ENCODE measurements at places on chromosomes 1 and 21.

GRCh38 chr1:184574588-184574987 is 180.1 kb downstream of the EDEM3 start:
- no peak for DNase-seq

GRCh38 chr1:212353181-212353580 is 61.5 kb downstream of the PACC1 start:
- DNase-seq, result no peak

DNA sequence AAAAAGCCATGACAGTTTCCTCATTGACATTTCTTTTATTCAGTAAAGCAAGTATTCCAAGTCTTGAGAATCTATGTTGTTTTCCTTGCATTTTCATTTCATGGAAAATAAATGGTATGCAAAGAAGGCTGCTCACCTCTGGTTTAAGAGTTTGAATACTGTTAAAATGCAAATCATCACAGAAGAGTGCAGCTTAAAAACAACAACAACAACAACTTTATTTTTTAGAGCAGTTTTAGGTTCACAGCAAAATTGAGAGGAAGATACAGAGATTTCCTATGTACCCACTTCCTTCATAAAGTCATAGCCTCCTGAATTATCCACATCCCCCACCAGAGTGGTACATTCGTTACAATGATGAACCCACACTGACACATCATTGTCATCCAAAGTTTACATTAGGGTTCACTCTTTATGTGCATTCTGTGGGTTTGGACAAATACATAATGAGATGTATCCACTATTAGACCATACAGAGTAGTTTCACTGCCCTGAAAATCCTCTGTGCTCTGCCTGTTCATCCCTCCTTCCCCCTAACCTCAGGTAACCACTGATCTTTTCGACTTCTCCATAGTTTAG is 39.2 kb downstream of the CD2 start:
- no peak for DNase-seq

- no peak for DNase-seq
These were observed 122.7 kb downstream of the FGGY start for GRCh38 chr1:59419361-59420140.

- no peak for DNase-seq
These were observed 71.5 kb upstream of the CXADR start for GRCh38 chr21:17441370-17441769.

Data from activated CD8-positive, alpha-beta memory T cell treated with anti-CD3 and anti-CD28 coated beads for 1 hour (primary cell).